ENCODE measurements at places on chromosomes 13 and 19. TPM values are rescaled to one million over a fixed set of nuclear protein-coding genes. Genes with fewer than 3 reads are reported as not detected.

- H3K4me3 ChIP-seq = no peak overlapping the region
- H3K36me3 ChIP-seq = no peaks in the 10 kb centered on the region
- no peaks in the 10 kb centered on the region for H3K27me3 ChIP-seq
Observed at GRCh38 chr19:8965887-8966286, 44.3 kb downstream of the MUC16 start.

DNA sequence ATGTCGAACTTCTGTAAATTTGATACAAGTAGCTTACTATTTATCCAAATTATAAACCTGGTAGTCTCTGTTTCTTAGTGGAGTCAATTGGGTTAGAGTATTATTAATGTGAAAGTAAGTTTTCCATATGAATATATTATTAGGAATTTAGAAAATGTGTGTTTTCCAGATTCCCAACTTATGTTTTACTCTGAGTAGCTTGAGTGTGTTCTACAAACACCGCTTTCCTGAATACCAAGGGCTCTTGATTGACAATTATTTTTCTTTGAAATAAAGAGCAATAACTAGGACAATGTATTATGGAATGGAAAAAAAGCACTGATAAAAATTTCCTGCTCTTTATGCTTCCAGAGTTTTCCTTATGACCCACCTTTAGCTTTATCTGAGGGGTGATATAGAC lies 233.6 kb downstream of the POSTN start:
- H3K27me3 ChIP-seq = no peaks in the 10 kb centered on the region
- no peak overlapping the region for H3K27ac ChIP-seq
- no peak overlapping the region for H3K4me3 ChIP-seq
- no peaks in the 10 kb centered on the region for H3K4me1 ChIP-seq
- H3K36me3 ChIP-seq = no peaks in the 10 kb centered on the region

GRCh38 chr19:19416280-19416679 lies 10.8 kb downstream of the GATAD2A start:
- no peak for DNase-seq
- H3K4me1 ChIP-seq = peaks cover 50% of the 10 kb centered on the region
- no peaks in the 10 kb centered on the region for H3K27me3 ChIP-seq
- peaks cover 25% of the 10 kb centered on the region for H3K36me3 ChIP-seq
- H3K4me3 ChIP-seq = no peak overlapping the region

- H3K27me3 ChIP-seq = peaks cover 41% of the 10 kb centered on the region
- H3K27ac ChIP-seq = no peak overlapping the region
- no peak overlapping the region for H3K4me3 ChIP-seq
- DNase-seq = no peak
Observed at GRCh38 chr13:83877651-83878355, 4.5 kb downstream of the SLITRK1 start.

GRCh38 chr13:29767006-29767405 lies 83.4 kb downstream of the UBL3 start:
- H3K36me3 ChIP-seq = peaks cover 6% of the 10 kb centered on the region
- H3K27me3 ChIP-seq = no peaks in the 10 kb centered on the region
- H3K4me3 ChIP-seq = no peak overlapping the region
- DNase-seq = peak; percentile 27

Gene GPC5
- 0.07 TPM for total RNA-seq

- H3K4me1 ChIP-seq = peaks cover 49% of the 10 kb centered on the region
- peak overlapping the region; percentile 99 for H3K27ac ChIP-seq
- H3K4me3 ChIP-seq = peak overlapping the region; percentile 89
- DNase-seq = peak; percentile 85
Observed at GRCh38 chr19:55258476-55258827, 365 bp downstream of the PPP6R1 start.

DNA sequence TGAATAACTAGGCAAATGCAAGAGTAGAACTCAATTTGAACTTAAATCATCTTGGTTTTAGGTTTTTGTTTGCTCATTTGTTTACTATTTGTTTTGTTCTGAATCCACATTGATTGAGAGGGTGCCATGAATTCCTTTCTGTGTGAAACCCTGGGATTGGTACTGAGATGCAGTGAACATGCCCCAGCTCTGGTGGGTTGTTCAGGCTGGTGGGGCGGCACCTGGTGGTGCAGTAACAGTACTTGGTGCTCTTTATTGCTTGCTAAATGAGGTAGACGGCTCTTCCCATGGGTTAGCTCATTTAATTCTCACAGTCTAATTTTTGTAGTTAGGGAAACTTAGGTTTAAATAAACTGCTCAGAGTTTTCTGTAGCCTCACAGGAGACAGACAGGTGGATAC lies 48.4 kb downstream of the WASF3 start:
- H3K4me3 ChIP-seq = no peak overlapping the region
- no peak overlapping the region for H3K27ac ChIP-seq
- peak; percentile 48 for DNase-seq
- H3K27me3 ChIP-seq = peaks cover 5% of the 10 kb centered on the region
- H3K4me1 ChIP-seq = peaks cover 8% of the 10 kb centered on the region

GRCh38 chr13:46057256-46058015 lies 4.9 kb upstream of the ZC3H13 start:
- DNase-seq = no peak
- H3K36me3 ChIP-seq = peaks cover 2% of the 10 kb centered on the region
- H3K27ac ChIP-seq = no peak overlapping the region
- no peak overlapping the region for H3K4me3 ChIP-seq
- peaks cover 23% of the 10 kb centered on the region for H3K27me3 ChIP-seq
- peaks cover 9% of the 10 kb centered on the region for H3K4me1 ChIP-seq

Gene FAM83E
- total RNA-seq = 5.1 TPM

Gene ARHGAP33
- 26.4 TPM for total RNA-seq

DNA sequence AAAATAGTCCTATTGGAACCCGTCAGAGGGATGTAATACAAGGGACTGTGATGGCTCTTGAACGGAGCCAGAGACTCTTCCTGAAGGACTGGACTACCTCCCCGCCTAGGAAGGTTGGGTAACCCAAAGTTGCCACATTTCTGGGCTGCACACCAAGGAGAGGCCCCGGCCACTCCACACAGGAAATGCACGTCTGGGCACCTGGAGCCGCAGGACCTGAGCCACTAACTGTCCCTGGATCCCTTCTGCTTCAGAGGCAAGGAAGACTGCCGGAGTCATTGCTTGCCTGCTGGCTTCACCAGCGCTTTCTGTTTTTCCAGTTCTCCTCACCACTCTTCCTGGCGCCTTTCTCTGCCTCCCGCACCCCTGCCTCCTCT lies 1.2 kb upstream of the FLT1 start:
- peaks cover 39% of the 10 kb centered on the region for H3K27me3 ChIP-seq
- peaks cover 16% of the 10 kb centered on the region for H3K4me1 ChIP-seq
- peak overlapping the region; percentile 70 for H3K4me3 ChIP-seq
- no peak overlapping the region for H3K27ac ChIP-seq
- H3K36me3 ChIP-seq = peaks cover 1% of the 10 kb centered on the region
- DNase-seq = no peak

DNA sequence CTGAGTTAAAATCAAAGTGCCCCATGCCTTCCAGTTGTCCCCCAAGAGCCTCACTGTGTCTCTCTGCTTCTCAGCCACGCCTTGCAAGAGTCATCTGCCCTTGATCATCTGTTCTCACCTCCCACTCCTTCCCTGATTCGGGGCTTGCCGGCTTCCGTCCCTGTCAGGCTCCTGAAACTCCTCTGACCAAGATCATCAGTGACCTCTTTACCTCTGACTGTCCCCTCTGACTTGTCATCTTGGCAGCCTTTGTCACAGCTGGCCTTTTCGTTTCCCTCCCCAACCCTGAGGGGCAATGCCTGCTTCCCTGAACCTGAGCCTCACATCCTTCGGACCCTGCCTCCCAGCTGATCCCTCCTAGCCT lies 66.3 kb downstream of the MAP4K1 start:
- peak; percentile 69 for DNase-seq
- peaks cover 4% of the 10 kb centered on the region for H3K27me3 ChIP-seq
- H3K4me1 ChIP-seq = peaks cover 23% of the 10 kb centered on the region
- peak overlapping the region; percentile 24 for H3K4me3 ChIP-seq
- peak overlapping the region; percentile 73 for H3K27ac ChIP-seq
- H3K36me3 ChIP-seq = no peaks in the 10 kb centered on the region

DNA sequence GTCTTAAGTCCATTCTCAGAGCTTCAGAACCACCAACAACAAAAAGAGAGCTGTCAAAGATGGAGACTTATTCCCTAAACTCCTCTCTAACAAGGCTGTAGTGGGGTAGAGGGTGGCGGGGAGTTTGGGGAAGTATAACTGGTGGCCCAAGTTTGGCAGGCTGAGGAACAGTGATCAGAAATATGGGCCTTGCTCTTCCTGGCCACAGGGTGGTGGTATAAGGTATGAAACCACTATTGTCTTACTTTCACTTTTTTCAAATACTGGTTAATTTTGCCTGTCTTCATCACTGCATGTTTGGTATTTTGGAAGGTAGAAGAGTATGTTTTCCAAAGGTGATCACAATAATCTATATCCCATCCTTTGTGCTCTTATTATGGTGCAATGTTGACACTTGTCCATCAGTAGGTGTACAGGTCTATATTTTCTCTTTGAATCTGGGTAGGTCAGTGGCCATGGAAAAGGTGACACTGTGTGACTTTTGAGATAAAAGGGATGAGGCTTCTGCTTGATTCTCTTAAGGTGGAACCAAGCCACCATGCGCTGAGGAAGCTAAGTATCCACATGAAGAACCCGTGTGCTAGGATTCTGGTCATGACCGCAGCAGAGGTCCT lies 23.2 kb upstream of the GPC5 start:
- no peak overlapping the region for H3K27ac ChIP-seq
- H3K4me3 ChIP-seq = no peak overlapping the region
- peaks cover 2% of the 10 kb centered on the region for H3K27me3 ChIP-seq
- no peaks in the 10 kb centered on the region for H3K36me3 ChIP-seq

DNA sequence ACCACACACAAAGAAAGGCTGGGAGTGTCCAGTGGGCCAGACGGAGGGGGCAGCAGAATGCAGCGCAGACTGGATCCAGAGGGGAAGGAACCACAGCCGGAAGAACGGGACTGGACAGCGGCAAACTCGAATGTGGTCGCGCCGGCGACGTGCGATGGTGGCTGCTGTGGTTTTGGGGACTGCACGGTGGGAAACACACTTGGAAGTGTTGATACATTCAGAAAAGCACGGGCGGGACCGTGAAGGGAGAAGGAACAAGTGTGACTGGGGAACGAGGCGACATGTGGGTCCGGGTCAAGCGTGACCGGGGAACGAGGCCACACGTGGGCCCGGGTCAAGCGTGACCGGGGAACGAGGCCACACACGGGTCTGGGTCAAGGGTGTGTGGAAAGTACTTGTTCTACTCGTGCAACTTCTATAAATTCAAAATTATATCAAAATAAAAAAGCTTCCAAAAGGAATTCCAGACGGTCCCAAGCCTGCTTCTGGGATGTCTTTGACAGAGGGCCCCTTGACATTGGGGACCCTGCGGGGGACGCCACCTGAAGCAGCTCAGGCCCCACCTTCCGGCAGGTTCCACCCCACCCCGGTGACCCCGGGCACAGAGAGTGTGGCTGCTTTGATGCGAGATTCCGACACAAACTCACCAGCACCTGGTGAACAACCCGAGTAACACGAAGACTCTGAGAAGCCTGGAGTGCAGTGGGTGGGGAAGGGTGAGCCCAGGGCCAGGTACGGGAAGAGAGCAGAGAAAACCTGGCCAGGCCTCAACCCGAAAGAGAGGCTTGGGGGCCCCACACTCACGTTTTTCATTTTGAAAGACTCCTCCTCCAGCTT lies 25.1 kb upstream of the C13orf46 start:
- no peak overlapping the region for H3K4me3 ChIP-seq
- H3K36me3 ChIP-seq = peaks cover 30% of the 10 kb centered on the region
- no peak overlapping the region for H3K27ac ChIP-seq
- DNase-seq = no peak

GRCh38 chr19:18683958-18684641 lies 620 bp downstream of the CRTC1 start:
- no peak for DNase-seq
- peak overlapping the region; percentile 53 for H3K27ac ChIP-seq
- H3K36me3 ChIP-seq = no peaks in the 10 kb centered on the region
- no peaks in the 10 kb centered on the region for H3K27me3 ChIP-seq

Gene MUC16
- not detected for total RNA-seq

GRCh38 chr19:48926909-48927308 lies 6.6 kb upstream of the DHDH start:
- no peaks in the 10 kb centered on the region for H3K27me3 ChIP-seq
- peak; percentile 66 for DNase-seq
- H3K27ac ChIP-seq = peak overlapping the region; percentile 45
- H3K4me3 ChIP-seq = peak overlapping the region; percentile 35
- peaks cover 7% of the 10 kb centered on the region for H3K36me3 ChIP-seq

DNA sequence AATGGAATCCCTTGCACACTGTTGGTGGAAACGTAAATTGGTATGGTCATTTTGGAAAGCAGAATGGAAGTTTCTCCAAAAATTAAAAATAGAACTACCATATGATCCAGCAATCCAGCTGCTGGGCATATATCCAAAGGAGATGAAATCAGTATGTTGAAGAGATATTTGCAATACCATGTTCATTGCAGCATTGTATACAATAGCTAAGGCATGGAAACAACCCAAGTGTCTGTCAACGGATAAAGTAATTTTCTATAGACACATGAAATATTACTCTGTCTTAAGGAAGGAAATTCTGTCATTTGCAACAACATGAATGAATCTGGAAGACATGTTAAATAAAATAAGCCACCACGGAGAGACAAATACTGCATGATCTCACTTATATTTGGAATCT lies 124.7 kb downstream of the GPC5 start:
- no peak for DNase-seq
- H3K36me3 ChIP-seq = no peaks in the 10 kb centered on the region
- no peak overlapping the region for H3K27ac ChIP-seq
- no peak overlapping the region for H3K4me3 ChIP-seq
- H3K27me3 ChIP-seq = no peaks in the 10 kb centered on the region

DNA sequence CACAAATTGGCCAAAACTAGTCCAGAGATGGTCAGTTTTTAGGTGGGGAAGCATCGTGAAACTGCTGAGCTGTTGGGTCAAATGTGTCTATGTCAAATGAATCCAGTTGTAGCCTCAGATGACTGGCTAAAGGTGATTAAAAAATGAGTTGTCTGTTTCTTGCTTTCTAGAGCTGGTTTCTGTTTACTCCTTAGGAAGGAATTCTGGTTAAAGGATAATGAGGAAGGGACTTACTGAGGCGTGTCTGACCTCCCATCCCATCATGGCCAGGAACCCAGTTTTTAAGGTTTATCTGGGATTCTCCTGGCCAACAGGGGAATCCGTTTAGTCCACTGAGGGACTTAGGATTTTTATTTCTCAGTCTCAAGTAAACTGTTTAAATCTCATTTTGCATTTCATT lies 256.5 kb downstream of the UQCRFS1 start:
- H3K36me3 ChIP-seq = no peaks in the 10 kb centered on the region
- H3K27me3 ChIP-seq = no peaks in the 10 kb centered on the region
- DNase-seq = no peak
- H3K4me1 ChIP-seq = no peaks in the 10 kb centered on the region

Gene CEACAM4
- not detected for total RNA-seq

Gene ADAMTSL5
- 5.4 TPM for total RNA-seq

GRCh38 chr13:47903836-47904235 lies 97.2 kb downstream of the SUCLA2 start:
- peaks cover 1% of the 10 kb centered on the region for H3K36me3 ChIP-seq
- no peak overlapping the region for H3K4me3 ChIP-seq
- H3K4me1 ChIP-seq = peaks cover 5% of the 10 kb centered on the region
- DNase-seq = no peak
- no peaks in the 10 kb centered on the region for H3K27me3 ChIP-seq

Measured in activated CD4-positive, alpha-beta T cell treated with anti-CD3 and anti-CD28 coated beads, Interleukin-2, amount 10 ng/mL, durations not matched to agents 24 days and 14 days (primary cell).